Endothelial cell (in vitro differentiated cells): ENCODE measurements at places on chromosomes 7 and 10.

DNA sequence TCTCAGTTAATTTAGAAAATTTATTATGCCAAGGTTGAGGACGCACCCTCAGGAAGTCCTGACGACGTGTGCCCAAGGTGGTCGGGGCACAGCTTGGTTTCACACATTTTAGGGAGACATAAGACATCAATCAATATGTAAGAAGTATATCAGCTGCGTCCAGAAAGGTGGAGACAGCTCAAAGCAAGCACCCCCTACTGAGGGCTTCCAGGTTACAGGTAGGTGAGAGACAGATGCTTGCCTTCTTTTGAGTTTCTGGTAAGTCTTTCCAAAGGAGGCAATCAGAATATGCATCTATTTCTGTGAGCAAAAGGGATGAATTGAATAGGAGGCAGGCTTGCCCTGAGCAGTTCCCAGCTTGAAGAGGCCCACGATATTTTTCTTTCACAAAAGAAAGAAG lies 614.3 kb downstream of the XPNPEP1 start:
- DNase-seq: no peak

GRCh38 chr10:24524314-24524713 lies 199.4 kb downstream of the ARHGAP21 start:
- DNase-seq: no peak

- DNase-seq: no peak
Observed at GRCh38 chr10:113151190-113151666, 201.2 kb downstream of the TCF7L2 start.

DNA sequence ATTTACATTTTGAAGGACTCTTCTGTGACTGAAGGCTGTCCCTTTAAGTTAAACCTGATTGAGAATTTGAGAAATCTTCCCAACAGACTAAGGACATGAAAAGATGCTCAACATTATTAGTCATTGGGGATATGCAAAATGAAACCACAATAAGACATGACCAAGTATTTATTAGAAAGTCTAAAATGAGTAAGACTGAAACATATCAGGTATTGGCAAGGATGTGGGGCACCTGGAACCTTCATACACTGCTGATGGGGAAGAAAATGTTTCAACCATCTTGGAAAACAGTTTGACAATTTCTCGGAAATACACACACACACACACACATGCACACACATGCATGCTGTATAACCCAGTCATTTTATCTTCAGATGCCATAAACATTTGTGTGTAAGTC lies 132.1 kb upstream of the CDK6 start:
- no peak for DNase-seq

DNA sequence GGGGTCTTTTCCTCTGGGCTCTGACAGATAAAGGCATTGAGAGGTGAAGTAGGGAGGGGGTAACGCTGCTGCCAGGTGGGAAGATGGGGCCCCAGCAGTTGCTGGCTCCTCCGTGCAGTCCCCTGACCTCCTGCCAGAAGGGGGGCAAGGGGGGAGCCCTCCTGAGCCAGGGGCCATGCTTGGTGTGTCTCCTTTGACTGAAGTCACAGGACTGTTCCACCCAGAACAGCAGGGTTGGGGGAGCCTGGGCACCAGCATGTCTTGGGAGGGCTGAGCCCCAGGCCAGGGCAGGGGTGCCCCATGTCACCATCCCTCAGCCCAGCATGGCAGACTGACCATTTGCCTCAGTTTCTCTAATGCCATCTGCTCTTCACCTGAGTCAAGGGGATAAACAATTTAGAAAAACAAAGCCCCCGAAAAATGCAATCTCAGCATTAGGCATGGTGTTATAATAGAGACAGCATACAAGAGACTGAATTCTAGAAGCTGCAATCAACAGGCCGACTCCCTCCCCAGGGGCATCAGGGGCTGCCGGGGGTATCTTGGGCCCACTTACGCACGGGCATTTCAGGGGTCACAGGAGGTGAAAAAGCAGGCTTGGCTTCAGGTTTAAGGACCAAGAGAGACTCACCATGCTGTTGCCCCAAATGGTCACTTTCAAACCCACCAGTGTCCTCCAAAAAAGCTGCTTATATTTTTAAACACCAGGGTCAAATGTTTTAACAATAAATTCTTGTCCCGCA lies 108.6 kb upstream of the GPR26 start:
- DNase-seq: no peak
